Breast epithelium (tissue), 4 donors: ENCODE measurements at places on chromosomes 3 and 15. TPM values are rescaled to one million over a fixed set of nuclear protein-coding genes. Genes with fewer than 3 reads are reported as not detected.

DNA sequence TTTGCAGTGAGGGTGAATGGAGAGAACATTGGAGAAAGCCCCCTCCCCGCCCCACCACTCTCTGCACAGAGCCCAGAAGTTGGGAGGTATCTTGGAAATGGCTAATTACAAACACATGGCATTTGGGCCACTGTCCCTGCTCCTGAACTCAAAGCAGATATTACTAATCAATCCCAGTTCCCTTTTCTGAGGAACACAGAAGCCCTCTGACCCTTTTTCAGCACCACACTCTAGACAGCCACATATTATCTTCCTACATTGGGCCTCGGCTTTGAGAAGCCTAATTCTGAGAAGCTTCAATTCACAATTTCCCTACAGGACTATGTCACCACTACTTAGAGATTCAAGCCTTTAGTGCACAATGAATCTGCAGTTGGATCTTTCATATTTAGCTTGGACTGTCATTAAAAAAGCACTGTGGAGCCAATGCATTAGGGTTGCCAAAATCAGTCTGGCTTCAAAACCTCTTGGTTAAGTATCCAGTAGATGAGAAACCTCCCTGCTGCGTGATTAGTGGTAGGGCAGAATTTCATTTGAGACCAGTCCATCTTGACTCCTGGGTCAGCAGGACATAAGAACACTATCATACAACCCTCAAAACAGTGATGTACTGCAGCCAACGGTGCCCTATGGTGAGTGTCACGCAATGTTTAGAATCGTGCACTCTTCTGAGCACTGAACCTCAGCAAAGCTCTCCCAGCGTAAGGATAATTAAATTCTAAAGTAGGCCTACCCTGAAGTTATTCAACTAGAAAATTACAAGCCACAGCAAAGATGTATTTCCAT lies 26.1 kb downstream of the MGLL start:
- no peaks in the 10 kb centered on the region for H3K36me3 ChIP-seq
- DNase-seq, result no peak
- no peak overlapping the region for H3K27ac ChIP-seq
- H3K4me1 ChIP-seq, result no peaks in the 10 kb centered on the region
- no peaks in the 10 kb centered on the region for H3K27me3 ChIP-seq

DNA sequence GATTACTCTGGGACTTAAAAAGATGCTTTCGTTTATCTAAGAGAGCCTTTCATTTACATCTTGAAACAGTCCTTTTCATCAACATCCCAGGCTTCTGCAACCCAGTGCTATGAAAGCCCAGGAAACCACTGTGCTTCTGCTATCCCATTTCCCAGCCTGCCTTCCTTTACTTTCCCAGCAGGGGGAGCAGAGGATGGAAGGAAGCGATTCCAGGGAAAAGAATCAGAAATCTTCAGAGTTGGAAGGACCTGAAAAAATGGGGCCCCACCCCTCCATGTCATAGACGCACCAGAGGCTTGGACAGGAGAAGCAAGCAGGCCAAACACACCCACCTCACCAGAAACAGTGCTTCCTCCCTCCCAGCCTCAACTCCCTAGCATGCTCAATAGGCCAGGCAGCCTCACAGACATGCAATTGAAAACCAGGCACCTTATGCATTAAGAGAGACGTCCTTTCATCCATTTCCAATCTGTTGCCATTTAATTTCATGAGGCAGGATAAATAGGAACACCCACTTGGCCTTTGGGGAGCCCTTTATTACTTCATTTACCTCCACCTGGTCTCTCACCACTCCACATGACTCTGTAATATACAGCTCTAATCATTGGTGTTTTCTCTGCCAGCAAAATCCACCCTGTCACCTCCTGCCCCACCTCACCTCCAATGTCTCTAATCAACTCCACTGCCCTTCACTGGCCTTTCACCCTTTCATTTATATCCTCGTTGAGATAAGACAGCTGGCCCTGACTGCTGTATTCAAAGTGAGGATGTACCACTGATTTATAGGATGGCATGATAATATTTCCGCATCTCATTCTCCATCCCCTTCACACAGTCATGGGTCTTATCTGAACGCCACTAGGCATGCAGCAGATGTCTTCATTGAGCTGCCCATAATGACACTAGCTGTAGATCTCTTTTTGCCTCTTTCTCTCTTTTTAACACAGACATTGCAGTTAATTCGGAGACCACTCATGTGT lies 583.9 kb downstream of the NTRK3 start:
- no peaks in the 10 kb centered on the region for H3K36me3 ChIP-seq
- no peaks in the 10 kb centered on the region for H3K4me1 ChIP-seq
- no peak overlapping the region for H3K27ac ChIP-seq
- DNase-seq, result no peak
- H3K4me3 ChIP-seq, result no peak overlapping the region
- H3K27me3 ChIP-seq, result no peaks in the 10 kb centered on the region

GRCh38 chr3:97991293-97991682 lies 19.1 kb upstream of the RIOX2 start:
- H3K27ac ChIP-seq, result no peak overlapping the region
- no peaks in the 10 kb centered on the region for H3K36me3 ChIP-seq
- no peaks in the 10 kb centered on the region for H3K27me3 ChIP-seq

DNA sequence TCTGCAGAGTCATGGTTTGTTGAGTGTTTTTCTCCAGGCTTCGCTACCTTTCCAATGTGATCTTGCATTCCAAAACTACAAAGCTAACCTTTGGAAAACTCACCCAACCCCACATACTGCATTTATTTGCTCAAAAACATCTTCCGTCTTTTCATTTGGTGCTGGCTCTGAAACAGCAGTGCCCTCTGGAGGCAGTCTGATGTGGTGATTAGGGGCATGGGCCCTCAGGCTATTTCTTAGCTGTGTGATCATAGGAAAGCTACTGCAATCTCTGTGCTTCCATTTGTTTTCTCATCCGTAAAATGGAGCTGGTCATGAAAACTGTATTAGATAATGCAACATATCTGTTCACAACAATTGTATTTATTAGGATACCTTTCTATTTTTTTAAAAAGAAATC lies 47.0 kb downstream of the MTHFS start:
- no peaks in the 10 kb centered on the region for H3K4me1 ChIP-seq
- H3K27ac ChIP-seq, result no peak overlapping the region
- H3K36me3 ChIP-seq, result no peaks in the 10 kb centered on the region
- DNase-seq, result no peak

GRCh38 chr3:4904811-4905695 lies 74.2 kb upstream of the BHLHE40 start:
- H3K4me1 ChIP-seq, result no peaks in the 10 kb centered on the region
- no peak for DNase-seq
- no peaks in the 10 kb centered on the region for H3K36me3 ChIP-seq
- H3K4me3 ChIP-seq, result no peak overlapping the region
- H3K27ac ChIP-seq, result peak overlapping the region; percentile 41
- H3K27me3 ChIP-seq, result no peaks in the 10 kb centered on the region

DNA sequence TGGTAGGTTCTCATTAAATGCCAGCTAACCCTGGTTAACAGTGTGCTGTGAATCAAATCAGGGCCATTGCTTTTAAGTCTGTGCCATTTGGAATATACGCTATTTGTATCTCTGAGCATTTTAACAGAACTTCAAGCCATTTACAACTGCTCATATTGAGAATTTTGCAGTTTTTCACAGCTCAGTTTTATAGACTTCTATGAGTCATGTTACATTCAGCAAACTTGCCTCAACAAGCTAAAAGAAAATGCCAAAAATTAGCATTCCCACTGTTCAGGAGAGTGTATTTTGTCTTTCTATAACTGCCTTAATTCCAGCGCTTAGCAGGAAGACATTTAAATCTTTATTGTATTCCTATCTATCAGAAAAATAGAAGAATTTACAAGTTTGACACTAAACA lies 196.4 kb downstream of the GBE1 start:
- H3K27ac ChIP-seq, result no peak overlapping the region
- H3K4me1 ChIP-seq, result no peaks in the 10 kb centered on the region
- no peak for DNase-seq
- H3K4me3 ChIP-seq, result no peak overlapping the region
- H3K36me3 ChIP-seq, result peaks cover 5% of the 10 kb centered on the region

DNA sequence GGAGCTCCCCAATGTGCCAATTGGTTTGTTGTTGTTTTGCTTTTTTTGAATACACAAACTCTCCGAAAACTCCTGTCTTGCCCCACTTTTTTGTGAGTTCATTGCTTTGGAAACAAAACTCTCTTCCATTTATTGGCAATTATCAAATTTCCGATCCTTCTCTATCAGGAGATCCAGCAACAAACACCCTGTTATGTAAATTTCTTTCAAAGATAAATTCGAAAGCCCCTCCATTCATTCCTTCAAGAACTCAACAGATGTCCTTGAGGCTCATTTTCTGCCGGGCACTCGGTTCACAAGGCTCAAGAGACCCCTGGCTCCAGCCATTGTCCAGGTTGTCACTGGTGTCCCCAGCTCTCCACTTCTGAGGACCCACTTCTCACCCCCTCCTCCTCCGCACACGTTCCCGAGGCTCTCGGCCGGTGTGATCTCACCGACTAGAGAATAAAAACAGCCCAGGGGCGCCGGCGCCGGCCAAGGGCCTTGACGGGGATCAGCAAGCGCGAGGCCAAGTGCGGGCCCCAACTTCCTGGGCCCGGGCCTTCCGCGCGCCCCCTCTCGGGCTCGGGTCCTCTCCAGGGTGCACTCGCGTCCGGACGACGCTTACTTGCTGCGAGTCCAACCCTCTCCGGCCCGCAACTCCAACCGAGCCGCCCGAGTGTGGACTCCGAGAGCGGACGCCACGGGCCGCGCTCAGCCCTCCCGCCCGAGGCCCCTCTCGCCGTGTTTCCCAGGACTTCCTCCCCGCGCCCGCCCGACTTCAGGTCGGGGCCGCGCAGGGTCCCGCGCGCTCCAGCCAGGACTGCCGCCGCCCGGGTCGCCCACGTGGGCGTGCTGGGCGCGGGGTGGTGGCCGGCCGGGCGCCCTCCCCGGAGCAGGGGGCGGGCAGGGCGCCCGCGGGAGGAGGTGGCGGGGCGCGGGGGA lies 533 bp upstream of the SMAD3 start:
- no peaks in the 10 kb centered on the region for H3K4me1 ChIP-seq
- DNase-seq, result no peak
- no peaks in the 10 kb centered on the region for H3K36me3 ChIP-seq
- H3K27me3 ChIP-seq, result no peaks in the 10 kb centered on the region
- peak overlapping the region; percentile 86 for H3K27ac ChIP-seq

DNA sequence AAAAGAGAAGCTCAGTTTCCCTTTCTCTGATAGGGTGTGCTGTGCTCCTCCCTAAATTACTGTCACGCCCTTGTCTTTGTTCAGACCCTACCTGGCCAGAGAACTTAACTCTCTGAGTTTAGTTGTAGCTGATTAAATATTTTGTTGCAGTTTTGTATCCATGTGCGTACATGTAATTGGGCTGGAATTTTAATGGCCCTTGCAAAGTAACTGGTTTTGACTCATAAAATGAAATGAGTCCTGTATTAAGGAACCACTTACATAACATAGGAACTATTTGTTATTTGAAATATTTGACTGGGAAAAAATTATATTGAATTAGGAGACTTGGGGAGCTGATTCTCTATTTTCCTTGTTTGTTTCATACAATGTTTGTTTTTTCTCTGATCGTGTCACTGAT lies 80.2 kb downstream of the LRRK1 start:
- H3K4me1 ChIP-seq, result no peaks in the 10 kb centered on the region
- H3K27ac ChIP-seq, result no peak overlapping the region
- H3K36me3 ChIP-seq, result no peaks in the 10 kb centered on the region
- H3K4me3 ChIP-seq, result no peak overlapping the region
- no peak for DNase-seq

GRCh38 chr3:121698901-121699300 lies 38.2 kb upstream of the HCLS1 start:
- no peaks in the 10 kb centered on the region for H3K4me1 ChIP-seq
- H3K27ac ChIP-seq, result no peak overlapping the region
- DNase-seq, result no peak
- H3K4me3 ChIP-seq, result no peak overlapping the region
- H3K36me3 ChIP-seq, result peaks cover 9% of the 10 kb centered on the region

- H3K36me3 ChIP-seq, result no peaks in the 10 kb centered on the region
- H3K27ac ChIP-seq, result no peak overlapping the region
- no peak overlapping the region for H3K4me3 ChIP-seq
- no peaks in the 10 kb centered on the region for H3K4me1 ChIP-seq
- H3K27me3 ChIP-seq, result no peaks in the 10 kb centered on the region
Measured at GRCh38 chr3:48024401-48024800, 8.2 kb upstream of the MAP4 start.

ADGRG7 gene
- not detected for total RNA-seq

SNX22 gene
- 0.48 TPM for total RNA-seq

RASL12 gene
- 20.3 TPM for total RNA-seq

CTXND1 gene
- total RNA-seq, result not detected

PTH1R gene
- total RNA-seq, result 38.2 TPM

SLC2A2 gene
- total RNA-seq, result not detected
